ENCODE measurements at places on chromosomes 2 and 18.
A peak's percentile ranks its signal among the peaks of the same experiment; 100 is the strongest.

GRCh38 chr2:236642584-236643291 is 73.1 kb downstream of the ACKR3 start:
- DNase-seq = peak; percentile 92

DNA sequence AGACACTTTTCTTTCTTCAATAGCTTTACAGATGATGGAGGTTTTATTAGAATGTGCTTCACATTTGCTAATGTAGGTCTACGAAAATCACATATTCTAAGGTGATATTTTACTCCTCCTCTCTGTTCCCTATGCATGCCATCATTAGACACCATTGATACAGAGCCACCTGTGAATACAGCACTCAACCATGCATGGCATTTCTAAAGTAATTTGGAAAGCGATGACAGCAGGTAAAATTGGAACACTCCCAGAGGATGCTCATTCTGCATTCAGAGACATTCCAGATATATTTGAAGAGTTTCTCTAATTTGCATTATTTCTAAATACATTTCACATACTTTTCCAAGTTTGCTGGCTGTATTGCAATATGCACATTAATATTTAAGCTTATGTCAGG is 65.3 kb upstream of the RIT2 start:
- DNase-seq = no peak

DNA sequence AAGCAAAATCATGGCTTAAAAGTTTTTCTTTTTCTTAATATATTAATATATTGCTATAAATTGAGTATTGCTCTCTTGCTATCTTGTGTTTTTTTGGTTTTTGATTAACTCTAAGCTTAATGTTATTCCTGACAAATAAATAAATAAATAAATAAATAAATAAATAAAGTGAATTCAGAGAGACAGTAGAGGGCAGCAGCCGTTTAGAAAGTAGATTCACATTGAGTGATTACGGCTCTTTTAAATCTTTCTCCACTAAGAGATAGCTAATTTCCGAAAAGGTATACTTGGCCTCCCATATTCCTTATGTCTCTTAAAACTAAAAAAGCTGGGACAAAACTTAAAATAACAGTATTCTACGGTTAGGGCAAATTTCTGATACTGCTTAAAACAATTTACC is 34.3 kb downstream of the MSH2 start:
- DNase-seq = peak; percentile 8

DNA sequence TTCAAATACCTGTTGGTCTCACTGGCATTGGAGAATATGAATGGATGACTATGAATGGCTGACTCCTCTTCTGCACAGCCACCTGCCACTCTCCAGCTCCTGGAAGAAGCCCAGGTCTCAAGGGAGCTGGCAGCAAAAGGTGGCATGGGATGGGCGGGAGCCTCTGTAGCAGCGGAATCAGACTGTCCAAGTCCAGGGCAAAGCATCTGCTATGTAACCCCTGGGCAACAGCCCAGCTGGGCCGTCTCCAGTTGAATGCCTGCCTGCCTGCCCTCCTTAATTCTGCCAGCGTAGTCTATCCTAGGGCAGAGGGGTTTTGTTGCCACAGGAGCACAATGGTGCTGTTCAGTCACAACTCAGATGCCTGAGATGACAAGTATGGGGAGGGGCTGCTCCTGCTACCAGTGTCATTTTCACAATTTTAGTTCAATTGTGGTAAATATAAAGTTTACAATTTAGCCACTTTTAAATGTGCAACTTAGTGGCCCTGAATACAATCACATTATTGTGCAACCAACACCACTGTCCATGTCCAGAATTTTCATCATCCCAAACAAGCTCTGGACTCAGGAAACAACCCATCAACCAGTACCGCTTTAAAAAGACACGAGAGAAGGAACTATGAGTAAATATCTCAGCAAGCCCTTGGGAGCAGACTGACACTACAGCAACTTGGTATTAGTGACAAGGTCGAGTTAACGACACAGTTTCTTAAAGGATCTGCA is 115.2 kb downstream of the MYO5B start:
- DNase-seq = no peak

DNA sequence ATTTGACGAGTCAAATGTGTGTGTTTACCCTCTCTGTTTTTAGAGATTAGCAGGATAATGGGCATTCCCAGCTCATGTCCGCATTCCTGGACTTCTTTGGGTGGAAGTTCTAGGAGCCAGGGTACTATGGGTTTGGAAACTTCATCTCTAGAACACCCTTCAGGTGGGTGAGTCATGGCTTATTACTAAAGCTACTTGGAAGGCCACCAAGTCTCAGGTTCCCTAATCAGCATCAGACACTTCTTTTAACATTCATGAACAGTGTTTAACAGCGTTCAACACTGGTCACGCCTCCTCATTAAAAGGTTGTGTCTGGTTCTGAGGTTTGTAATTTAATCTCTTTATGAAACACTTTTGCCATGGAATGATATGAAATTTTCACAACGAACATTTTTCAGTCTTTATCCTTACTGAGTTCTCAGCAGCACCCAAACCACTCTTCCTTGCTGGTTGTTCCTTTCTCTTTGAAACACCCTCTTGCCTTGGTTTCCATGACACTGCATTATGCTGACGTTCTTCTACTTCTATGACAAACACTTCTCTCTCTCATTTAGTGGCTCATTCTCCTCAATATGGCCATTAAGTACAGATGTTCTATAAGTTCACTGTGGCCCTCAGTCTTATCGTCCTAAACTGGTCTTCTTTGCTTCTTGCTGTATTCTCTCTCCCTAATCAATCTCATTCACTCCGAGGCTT is 49.3 kb downstream of the MMADHC start:
- peak; percentile 46 for DNase-seq

- DNase-seq = peak; percentile 15
Observed at GRCh38 chr2:227939271-227940027, 68.0 kb downstream of the DAW1 start.

DNA sequence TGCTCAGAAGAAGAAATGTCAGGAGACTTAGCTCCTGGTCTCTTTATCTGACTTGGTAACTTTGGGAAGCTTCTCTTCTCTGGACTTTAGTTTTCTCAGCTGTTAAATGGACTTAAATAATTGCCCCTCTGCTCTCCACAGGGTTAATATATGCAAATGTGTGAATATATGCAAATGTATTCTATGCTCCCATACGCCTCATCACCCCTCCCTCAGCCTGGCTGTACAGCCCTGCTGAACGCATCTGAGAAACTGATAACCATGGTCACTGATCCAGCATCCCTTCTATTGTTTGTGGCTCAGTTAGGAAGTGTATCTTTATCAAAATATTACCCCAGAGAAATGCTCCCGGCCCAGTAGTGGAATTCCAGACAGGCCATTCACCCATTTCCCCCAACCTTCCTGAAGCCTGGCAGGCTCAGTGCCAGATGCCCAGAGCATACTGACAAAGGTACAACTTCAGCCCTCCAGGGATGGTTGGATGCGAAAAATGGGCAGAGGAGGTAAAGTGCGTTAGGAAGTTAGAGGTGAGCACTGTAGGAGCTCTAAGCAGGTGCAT is 103.4 kb downstream of the DYSF start:
- DNase-seq = no peak

DNA sequence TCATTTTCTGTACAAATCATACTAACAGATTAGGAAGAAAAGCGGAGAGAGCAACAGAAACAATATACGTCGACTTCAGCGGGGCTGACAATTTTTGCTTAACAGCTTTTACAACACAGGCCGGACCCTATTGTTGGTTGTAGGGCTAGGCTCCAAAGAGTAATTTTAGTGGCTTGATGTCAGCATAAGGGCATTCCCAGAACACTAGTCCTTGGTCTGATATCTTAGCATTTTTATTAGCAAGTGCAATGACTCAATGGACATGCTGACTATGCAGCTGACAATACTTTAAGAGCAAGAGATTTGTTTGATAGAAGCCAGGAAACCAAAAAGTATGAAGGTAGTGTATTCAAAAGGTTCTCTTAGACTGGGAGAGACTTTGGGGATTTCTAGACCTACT is 209.9 kb downstream of the LNPK start:
- no peak for DNase-seq

DNA sequence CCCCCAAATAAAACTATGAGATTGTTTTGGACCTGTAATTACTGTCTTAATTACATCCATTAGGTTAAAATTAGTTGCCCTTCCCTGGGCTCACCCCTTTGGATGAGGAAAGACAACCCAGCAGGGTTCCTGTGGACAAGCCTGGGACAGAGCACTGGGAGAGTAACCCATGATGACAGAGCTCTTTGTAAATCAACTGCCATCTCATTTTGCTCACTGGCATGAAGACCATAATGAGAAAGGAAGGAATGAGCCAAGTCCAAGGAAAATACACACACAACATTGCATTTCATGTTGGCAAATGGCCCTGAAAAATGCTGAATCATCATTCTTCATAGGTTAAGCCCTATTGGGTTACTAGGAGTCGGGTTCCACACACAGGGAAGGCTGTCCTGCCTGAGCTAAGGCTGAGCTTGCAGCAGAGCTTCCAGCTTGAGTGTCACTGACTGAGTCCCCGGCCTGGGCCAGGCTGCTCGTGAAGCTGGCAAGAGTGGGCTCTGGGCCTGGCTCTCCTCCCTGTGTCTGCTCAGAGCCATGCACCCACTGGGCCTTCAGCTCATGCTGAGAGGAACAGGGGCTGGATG is 94.1 kb upstream of the ACAA2 start:
- DNase-seq = no peak

GRCh38 chr18:48203961-48204666 is 205.1 kb downstream of the ZBTB7C start:
- no peak for DNase-seq

- DNase-seq = no peak
Observed at GRCh38 chr2:31296641-31297287, 62.8 kb downstream of the EHD3 start.

All from Daoy (cell line).